Mammary microvascular endothelial cell (primary cell): ENCODE measurements at places on chromosomes 11 and 22. TPM values are rescaled to one million over a fixed set of nuclear protein-coding genes. Genes with fewer than 3 reads are reported as not detected.

Gene OR10A2
- not detected in 2 replicates for total RNA-seq

Gene SPDYC
- total RNA-seq: not detected in 2 replicates

Gene TIRAP
- total RNA-seq: 4.6 and 5.2 TPM in 2 replicates

Gene PLXNB2
- total RNA-seq: 68.6 and 71.5 TPM in 2 replicates

Gene GAB4
- not detected in 2 replicates for total RNA-seq

Gene KCNJ1
- total RNA-seq: not detected in 2 replicates

Gene MS4A1
- total RNA-seq: not detected in 2 replicates

Gene MUC2
- not detected in 2 replicates for total RNA-seq

Gene CHRNA10
- total RNA-seq: 0.05 TPM in 1 of 2 replicates, not detected in the other

Gene C22orf39
- 24.0 and 24.2 TPM in 2 replicates for total RNA-seq

Gene MRGPRX3
- not detected in 2 replicates for total RNA-seq

Gene DGCR6
- 0.10 and 0.27 TPM in 2 replicates for total RNA-seq

Gene GSTT2B
- 9.9 and 11.7 TPM in 2 replicates for total RNA-seq

Gene CATSPERZ
- 0.15 TPM in 1 of 2 replicates, not detected in the other for total RNA-seq

Gene ZNRF3
- 4.9 and 5.1 TPM in 2 replicates for total RNA-seq

Gene GP1BB
- 1.0 and 3.7 TPM in 2 replicates for total RNA-seq

Gene KRTAP5-11
- not detected in 2 replicates for total RNA-seq

Gene SMIM38
- not detected in 2 replicates for total RNA-seq

Gene FOXRED2
- 11.0 and 15.7 TPM in 2 replicates for total RNA-seq

Gene CCDC87
- total RNA-seq: 0.05 TPM in 1 of 2 replicates, not detected in the other

Gene ZBTB16
- total RNA-seq: 6.9 and 9.3 TPM in 2 replicates

Gene OR10D3
- total RNA-seq: not detected in 2 replicates

Gene SMTNL1
- not detected in 2 replicates for total RNA-seq

Gene GANAB
- 220 and 258 TPM in 2 replicates for total RNA-seq

Gene RFPL3
- total RNA-seq: not detected in 2 replicates

Gene HTR3A
- total RNA-seq: not detected in 2 replicates

Gene CYTH4
- total RNA-seq: 0.34 and 0.40 TPM in 2 replicates

Gene OVOL1
- total RNA-seq: not detected in 2 replicates

Gene GPR83
- total RNA-seq: not detected in 2 replicates

Gene CNTN5
- not detected in 2 replicates for total RNA-seq

Gene OR51Q1
- not detected in 2 replicates for total RNA-seq

Gene SGSM1
- total RNA-seq: 0.05 TPM in 1 of 2 replicates, not detected in the other

Gene ENTHD1
- total RNA-seq: not detected in 2 replicates

Gene AHNAK
- total RNA-seq: 391 and 413 TPM in 2 replicates

Gene IGLL1
- total RNA-seq: not detected in 2 replicates

Gene OR52I1
- not detected in 2 replicates for total RNA-seq

Gene TRIM51
- not detected in 2 replicates for total RNA-seq

Gene MS4A4A
- total RNA-seq: not detected in 2 replicates

Gene SLC25A17
- total RNA-seq: 14.9 and 17.1 TPM in 2 replicates

Gene CENPM
- 33.7 and 41.1 TPM in 2 replicates for total RNA-seq

Gene ZP1
- not detected in 2 replicates for total RNA-seq

Gene REXO2
- total RNA-seq: 150 and 193 TPM in 2 replicates

Gene CCDC81
- total RNA-seq: 0.79 and 1.4 TPM in 2 replicates

Gene MMP8
- not detected in 2 replicates for total RNA-seq

Gene CCDC116
- 0.07 and 0.20 TPM in 2 replicates for total RNA-seq

Gene HIC2
- total RNA-seq: 2.3 and 2.6 TPM in 2 replicates

Gene MYO18B
- total RNA-seq: 0.05 TPM in 1 of 2 replicates, not detected in the other

Gene OSBPL5
- total RNA-seq: 23.2 and 31.0 TPM in 2 replicates

Gene RAB39A
- 0.60 TPM in 1 of 2 replicates, not detected in the other for total RNA-seq

Gene ARHGAP1
- 41.7 and 49.2 TPM in 2 replicates for total RNA-seq

Gene ART1
- total RNA-seq: not detected in 2 replicates

Gene MPZL2
- 129 and 135 TPM in 2 replicates for total RNA-seq

Gene GNAZ
- total RNA-seq: 0.34 and 0.47 TPM in 2 replicates

Gene SUSD2
- under 0.01 and 0.15 TPM in 2 replicates for total RNA-seq

Gene CTTN
- total RNA-seq: 281 and 284 TPM in 2 replicates

Gene AGBL2
- total RNA-seq: not detected in 2 replicates
